ENCODE measurements at places on chromosomes 4 and X.

DNA sequence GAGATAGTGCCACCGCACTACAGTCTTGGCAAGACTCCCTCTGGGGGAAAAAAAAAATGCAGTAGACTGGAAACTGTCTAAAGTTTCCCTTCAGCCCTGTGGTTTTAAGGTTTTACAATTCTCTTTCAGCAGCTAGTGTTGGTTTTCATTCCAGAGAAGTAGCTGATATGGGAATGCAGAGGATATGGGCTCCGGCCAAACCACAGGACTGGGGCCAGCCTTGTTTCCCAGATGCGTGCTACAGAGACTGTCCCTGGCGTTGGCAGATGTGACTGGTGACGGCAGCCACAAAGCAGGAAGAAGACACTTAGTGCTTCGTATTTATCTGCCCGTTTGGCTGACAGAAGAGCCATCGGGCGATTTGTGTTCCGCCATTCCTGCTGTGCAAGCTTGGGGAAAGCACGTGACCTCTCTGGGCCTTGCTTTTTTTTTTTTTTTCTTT, 43.2 kb downstream of the ZBTB49 start:
- DNase-seq: peak; percentile 85

GRCh38 chrX:123917069-123917468, 44.4 kb upstream of the STAG2 start:
- no peak for DNase-seq

DNA sequence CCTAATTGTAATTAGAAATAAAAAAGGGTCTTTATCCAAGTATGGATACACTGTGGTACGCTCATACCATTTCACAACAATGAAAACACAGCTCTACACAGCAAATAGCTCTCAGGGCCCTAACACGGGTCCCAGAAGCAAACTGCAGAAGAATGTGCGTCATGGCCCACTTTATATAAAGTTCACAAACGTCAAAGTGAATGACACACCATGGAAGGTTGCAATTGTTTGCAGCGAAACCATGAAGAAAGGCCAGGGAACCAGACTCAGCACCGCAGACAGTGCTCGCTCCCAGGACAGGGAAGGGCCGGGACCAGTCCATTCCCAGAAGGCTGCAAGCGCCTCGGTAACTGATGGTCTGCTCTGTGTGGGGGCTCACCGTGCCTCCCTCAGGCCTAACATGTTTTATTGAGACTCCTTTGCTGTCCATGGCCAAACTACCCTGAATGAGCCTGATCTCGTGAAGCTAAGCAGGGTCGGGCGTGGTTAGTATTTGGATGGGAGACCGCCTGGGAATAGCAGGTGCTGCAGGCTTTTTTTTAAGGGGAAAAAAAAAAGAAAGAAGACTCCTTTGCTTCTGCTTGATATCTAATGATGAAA, 47.8 kb downstream of the ACOX3 start:
- no peak for DNase-seq

DNA sequence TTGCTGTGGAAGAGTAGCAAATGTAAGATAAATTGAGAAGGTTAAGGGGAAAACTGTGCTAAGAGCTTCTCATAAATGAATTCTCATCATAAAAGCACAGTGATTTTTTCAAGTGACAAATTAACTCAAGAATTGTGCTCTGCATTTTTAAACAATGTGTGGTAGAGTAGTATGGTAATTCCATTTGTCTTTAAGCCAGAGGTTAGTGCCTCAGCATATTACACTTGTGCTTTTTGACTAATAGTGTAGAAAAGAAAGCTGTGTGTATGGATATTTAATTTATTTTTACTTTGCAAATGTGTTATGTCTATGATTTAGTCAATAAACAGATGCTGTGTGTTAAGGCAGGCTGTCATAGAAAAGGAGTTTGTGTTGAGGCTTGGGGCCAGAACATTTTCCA, 61.0 kb downstream of the FHIP1A start:
- DNase-seq: no peak

- no peak for DNase-seq
Measured at GRCh38 chr4:139975830-139976272, 178.1 kb downstream of the MAML3 start.

DNA sequence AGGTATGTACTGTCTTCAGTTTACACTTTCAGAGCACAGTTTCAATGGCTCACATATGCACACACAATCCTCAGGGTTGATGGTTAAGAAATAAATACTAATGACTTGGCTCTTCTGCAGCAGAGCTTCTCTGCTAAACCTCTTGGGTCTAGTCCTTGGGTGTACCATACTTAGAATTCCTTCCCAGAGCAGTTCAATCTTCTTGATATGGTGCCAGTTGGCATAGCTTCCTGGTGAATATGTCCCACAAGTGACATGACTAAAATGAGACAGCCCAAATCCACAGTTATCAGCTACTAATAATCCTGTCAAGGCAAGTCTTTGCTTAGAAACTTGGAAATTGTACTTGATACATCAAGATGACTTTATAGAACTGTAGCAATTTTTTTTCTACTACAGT, 654.4 kb downstream of the IQCM start:
- no peak for DNase-seq

DNA sequence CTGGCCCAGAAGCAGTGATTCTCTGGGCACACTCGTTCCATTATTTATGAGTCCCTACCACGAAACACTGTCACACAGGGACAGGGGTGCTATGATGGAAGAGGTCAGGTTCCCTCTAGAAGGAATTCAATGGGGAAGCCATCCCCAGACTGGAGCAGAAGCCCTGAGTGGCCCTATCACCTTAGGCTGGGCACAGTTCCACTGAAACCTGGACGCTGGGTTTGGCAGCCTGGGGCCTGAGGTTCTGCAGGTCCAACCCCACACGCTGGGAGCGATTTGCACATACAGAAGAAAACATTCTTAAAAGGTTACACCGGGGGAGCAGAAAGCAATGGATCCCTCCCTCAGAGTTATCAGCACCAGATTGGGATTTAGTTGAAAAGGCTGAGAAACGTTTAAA, 63.3 kb downstream of the PHKA2 start:
- DNase-seq: no peak

Measured in spleen (tissue), 13 donors.